Spinal cord (tissue), 10 donors: ENCODE measurements at places on chromosomes 1 and 21. TPM values are rescaled to one million over a fixed set of nuclear protein-coding genes. Genes with fewer than 3 reads are reported as not detected.

The EXTL2 gene
- polyA plus RNA-seq = 49.3 TPM

The MIER1 gene
- polyA plus RNA-seq = 18.4 TPM

The RIPPLY3 gene
- polyA plus RNA-seq = 0.44 TPM

The GBP6 gene
- polyA plus RNA-seq = 0.35 TPM

The NHLH1 gene
- 4.9 TPM for polyA plus RNA-seq

The CFAP141 gene
- polyA plus RNA-seq = 2.3 TPM

The PER3 gene
- 17.8 TPM for polyA plus RNA-seq

The ARF1 gene
- polyA plus RNA-seq = 377 TPM

The SYCP1 gene
- polyA plus RNA-seq = not detected

The VTCN1 gene
- polyA plus RNA-seq = 0.82 TPM

The FBLIM1 gene
- 13.6 TPM for polyA plus RNA-seq

The HSD3B2 gene
- polyA plus RNA-seq = not detected

The KCND3 gene
- 35.8 TPM for polyA plus RNA-seq

The OR2L13 gene
- polyA plus RNA-seq = 5.8 TPM

The LCE1D gene
- polyA plus RNA-seq = 0.39 TPM

The OR14K1 gene
- polyA plus RNA-seq = not detected

The TIAM1 gene
- 33.5 TPM for polyA plus RNA-seq

The S100A3 gene
- polyA plus RNA-seq = not detected

The PPIAL4G gene
- polyA plus RNA-seq = 0.13 TPM

The KCNE2 gene
- polyA plus RNA-seq = 1.3 TPM

The SOX13 gene
- 41.9 TPM for polyA plus RNA-seq

The OR2L3 gene
- 0.24 TPM for polyA plus RNA-seq

The KIAA0040 gene
- polyA plus RNA-seq = 2.3 TPM

The PLEKHN1 gene
- polyA plus RNA-seq = 0.26 TPM
